ELF-1 (cell line): ENCODE measurements at places on chromosomes 7 and 10.

DNA sequence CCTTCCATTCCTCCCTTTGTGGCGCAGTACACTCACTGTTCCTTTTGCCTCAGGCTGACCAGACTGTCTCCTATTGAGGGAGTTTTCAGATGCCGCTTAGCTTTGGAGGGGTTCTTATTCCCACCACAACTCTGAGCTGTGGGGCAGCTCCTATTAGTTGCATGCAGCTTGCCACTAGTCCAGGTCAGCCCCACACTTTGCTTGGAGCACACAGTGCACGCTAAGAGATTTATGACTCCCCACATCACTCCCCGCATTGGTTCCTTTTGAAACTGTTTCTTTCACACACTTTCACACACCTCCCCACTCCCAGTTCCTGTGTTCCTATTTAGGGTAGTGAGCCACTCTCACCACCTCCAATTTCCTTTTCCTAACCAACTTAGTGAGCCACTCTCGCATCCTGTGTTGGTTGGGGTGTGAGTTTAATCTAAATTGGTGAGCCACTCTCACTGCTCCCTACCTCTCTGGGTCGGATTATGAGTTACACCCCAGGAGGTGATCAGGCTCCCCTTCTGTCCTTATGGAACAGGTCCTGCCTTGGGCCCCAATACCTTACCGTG lies 10.4 kb upstream of the ZNF485 start:
- DNase-seq: no peak

DNA sequence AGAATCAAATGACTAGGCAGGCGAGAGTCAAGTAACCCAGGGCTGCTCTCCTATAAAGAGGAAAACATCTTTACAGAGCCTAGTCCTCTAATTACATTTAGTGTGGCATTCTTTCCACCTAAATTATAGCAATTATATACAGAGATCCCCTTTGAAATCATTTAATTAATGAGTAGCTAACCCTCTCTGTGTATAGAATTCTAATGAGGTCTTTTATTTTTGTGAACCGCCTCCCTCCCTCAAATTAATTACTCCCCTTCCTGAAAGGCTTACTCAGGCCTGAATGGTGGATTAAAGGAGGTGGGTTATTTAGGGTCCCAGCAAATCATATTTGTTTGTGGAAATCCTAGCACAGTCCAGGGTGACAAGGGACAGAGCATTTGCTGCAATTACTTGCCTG lies 551.8 kb downstream of the SORCS3 start:
- no peak for DNase-seq

- no peak for DNase-seq
Measured at GRCh38 chr10:71323407-71323806, 4.3 kb downstream of the SLC29A3 start.

- no peak for DNase-seq
Measured at GRCh38 chr7:114062810-114063209, 144.0 kb upstream of the PPP1R3A start.

GRCh38 chr10:22631646-22632278 lies 82.6 kb downstream of the PIP4K2A start:
- DNase-seq: no peak
